Osteocyte (in vitro differentiated cells): ENCODE measurements at places on chromosomes 7 and 10.

DNA sequence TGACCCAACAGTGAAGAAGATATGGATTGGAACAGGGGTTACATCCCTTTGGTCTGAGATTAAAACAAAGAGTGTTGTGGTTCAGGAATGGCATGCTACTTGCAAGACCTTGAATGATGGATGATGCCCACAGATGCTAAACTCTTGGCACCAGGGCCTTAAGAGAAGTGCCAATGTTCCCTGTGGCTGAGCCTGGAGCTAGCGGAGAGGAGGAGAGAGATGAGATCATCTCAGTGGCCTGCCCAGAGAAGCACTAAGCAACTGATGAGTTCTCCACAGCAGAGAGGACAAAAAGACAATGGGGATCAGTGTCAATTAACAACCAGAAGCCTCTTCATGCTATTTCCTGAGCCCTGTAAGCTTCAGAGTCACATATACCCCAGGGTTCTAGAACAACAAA is 97.8 kb downstream of the ELAPOR2 start:
- no peak for DNase-seq

- DNase-seq, result no peak
These were observed 69.3 kb upstream of the PRR15 start for GRCh38 chr7:29494350-29494749.

DNA sequence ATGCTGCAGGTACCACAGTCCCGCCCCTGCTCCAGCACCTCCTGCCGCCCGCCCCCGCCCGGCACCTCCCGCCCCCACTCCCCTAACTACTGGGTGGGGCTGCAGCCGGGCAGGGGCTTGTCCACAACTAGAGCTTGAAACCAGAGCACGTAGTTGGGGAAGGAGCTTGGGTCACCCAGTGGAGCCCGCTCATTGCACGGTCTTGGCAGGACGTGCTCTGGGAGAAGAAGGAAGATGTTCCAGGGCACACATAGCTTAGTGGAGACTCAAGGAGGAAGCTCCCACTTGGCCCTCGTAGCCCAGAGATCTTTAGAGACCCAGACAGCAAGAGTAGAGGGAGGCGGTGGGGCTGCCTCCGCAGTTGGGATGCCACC is 692 bp downstream of the IGFBP1 start:
- DNase-seq, result no peak

DNA sequence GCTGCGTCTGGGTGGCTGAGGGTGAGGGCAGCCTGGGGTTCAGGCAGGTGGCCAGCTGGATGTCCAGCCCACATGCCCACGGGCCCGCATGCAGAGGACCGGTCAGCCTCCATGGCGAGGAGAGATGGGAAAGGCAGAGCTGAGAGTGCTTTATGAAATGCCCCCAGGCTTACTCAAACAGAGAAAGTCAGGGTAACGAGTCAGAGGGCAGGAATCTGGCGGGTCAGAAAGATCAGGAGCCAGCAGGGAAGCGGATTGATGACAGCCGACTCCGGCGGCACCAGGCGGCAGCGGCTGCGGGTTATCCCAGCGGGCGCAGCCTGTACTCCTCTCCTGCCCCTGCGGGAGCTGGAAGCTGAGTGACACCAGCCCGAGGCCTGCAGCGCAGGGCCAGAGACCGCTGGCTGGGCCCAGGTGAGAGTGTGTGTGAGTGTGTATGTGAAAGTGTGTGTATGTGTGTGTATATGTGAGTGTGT is 13.4 kb downstream of the SLC13A4 start:
- DNase-seq, result no peak

GRCh38 chr10:7085913-7086589 is 324.8 kb downstream of the SFMBT2 start:
- no peak for DNase-seq

DNA sequence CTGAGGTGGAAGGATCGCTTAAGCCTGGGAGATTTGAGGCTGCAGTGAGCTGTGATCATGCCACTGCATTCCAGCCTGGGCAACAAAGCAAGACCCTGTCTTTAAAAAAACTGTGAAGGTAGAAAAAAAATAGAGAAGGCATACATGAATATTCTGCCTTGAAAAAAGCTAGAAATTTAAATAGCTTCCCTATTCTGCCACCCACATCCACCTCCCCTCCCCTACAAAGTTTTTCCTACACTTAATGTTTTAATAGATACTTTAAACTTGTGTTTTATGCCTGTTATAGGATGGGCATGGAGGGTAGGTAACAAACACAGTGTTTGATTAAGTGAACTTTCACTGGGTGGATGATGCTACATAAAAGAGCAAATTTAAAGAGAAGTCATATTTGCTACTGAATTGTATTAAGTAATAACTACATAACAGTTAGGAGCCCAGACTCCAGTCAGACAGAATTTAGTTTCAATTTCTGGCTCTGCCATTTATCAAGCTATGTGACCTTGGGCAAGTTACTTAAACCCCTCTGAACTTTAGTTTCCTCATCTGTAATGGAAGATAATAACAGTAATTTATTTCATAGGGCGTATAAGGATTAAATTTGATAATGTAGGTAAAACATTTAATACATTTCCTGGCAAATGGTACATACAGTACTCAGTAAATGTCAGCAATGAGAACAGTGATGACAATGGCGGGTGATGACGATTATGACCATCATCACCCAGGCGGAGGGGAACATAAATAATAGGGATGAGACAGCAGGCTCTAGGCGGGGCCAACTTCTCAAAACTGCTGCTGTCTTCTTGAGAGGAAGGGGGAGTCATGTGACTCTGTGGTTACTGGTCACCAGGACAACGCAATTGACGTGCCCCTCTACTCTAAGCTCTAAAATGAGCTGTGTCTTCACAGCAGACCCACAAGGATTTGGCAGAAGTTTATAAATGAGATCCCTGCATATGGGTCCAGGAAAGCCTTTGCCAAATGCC is 15.8 kb downstream of the DNMBP start:
- DNase-seq, result no peak

GRCh38 chr7:66549466-66549865 is 79.2 kb upstream of the KCTD7 start:
- no peak for DNase-seq
